ENCODE measurements at places on chromosomes 1 and 21.

GRCh38 chr1:57017200-57017599, 51.4 kb upstream of the C8B start:
- DNase-seq = no peak

GRCh38 chr1:175192111-175192629, 406 bp downstream of the KIAA0040 start:
- DNase-seq = no peak

GRCh38 chr1:247277191-247277590, 21.3 kb downstream of the VN1R5 start:
- no peak for DNase-seq

DNA sequence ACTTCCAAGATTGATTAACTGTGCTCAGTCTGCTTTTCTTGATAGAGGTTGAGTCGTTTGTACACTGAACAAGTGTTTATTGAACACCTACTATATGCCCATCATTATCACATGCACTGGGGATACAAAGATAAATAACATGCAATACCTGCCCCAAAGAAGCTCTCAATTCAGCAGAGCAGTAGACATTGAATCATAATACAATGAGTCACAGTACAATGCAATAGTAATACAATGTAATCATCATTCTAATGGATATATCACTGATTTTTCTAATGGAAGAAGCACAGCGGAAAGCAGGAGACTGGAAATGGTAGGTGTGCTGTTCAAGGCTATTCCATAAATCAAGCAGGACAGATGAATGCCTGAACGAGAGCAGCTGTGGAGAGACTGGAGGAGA, 3.7 kb upstream of the SEC16B start:
- no peak for DNase-seq

- DNase-seq = no peak
Observed at GRCh38 chr1:155173478-155174323, at the start of gene TRIM46. Gene TRIM46, plus strand, starts transcription at chr1:155173849. Its CDS starts 118 bp downstream, at chr1:155173967.

- DNase-seq = no peak
Observed at GRCh38 chr1:94418664-94419655, 771 bp downstream of the ABCD3 start.

GRCh38 chr1:10765734-10766478, 30.5 kb downstream of the CASZ1 start:
- DNase-seq = no peak

DNA sequence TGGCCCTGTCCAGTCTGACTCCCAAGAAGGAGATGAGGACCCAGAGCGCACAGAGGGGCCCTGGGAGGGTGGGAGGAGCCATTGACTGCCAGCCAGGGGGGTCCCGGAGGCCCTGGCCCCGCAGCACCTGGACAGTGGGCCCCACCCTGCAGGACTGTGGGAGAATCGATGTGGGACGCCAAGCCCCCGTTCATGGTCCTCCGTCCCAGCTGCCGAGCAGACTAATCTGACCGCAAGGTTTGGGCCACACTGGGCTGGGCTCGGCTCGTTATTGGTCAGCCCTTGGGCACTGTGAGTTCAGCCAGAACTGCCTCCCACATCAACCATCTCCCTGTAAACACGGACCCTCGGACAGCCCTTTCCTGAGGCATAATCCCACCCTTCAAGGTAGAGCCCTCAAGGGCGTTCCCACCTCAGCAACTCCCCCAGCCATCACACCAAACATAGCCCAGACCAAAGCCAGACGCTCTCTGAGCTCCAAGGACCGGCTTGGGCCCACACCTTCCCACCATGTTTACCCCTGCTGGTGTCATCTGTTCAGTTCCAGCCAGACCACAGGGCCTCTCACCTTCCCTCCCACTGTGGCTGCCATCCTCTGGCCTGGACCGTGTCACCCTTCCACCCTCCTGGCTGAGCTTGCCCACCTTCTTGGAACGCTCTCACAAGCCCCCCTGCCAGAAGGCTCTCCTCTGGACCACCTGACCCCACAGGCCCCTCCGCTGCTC, 16.2 kb upstream of the POFUT2 start:
- DNase-seq = no peak

- no peak for DNase-seq
Observed at GRCh38 chr1:30388386-30388785, 335.0 kb downstream of the MATN1 start.

DNA sequence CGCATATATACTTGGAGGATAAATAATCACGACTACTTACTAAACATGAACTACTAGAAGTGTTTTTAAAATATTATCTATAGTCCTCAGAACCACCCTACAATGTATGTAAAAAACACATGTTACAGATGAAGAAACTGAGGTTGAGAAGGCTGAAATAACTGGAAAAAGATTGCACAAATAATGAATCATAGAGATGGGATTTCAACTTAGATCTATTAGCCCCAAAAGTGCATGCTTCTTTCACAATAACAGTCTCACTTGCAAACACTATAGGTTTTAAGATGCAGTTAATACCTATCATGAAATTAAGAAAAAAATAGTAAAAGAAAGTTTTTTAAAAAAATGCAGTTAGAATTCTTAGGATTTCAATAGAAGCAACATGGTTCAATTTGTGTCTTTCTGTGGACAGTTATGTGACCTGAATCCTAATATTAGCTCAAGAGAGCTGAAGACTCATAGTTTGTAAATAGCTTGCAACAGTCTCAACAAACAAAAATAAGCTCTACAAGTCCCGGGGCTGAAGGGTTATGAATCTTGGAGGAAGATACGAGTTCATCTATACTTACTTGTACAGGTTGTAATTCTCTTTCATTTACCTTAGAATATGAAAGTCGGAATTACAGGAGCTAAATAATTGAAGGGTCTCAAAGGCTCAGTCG, 58.6 kb upstream of the NTPCR start:
- no peak for DNase-seq

GRCh38 chr1:117231748-117232373, 21.1 kb upstream of the VTCN1 start:
- DNase-seq = no peak

- DNase-seq = no peak
Observed at GRCh38 chr1:231694465-231695077, 68.0 kb downstream of the DISC1 start.
